CD4-positive, alpha-beta T cell treated with Interleukin-15 for 4 hours (primary cell): ENCODE measurements at places on chromosomes 12 and 14.

- DNase-seq: no peak
Measured at GRCh38 chr14:54322246-54322645, 74.6 kb upstream of the CDKN3 start.

DNA sequence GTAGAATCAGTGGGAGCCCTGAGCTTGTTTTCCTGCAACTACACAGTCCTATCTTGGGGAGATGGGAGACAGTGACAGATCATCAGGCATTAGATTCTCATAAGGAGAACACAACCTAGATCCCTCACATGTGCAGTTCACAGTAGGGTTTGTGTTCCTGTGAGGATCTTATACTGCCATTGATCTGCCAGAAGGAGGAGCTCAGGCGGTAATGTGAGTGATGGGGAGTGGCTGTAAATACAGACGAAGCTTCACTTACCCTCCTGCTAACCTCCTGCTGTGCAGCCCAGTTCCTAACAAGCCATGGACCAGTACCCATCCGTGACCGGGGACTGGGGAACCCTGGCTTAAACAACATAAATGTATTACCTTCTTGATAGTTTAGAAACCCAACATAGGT lies 1034.1 kb downstream of the BCL11B start:
- no peak for DNase-seq

GRCh38 chr14:33454022-33454595 lies 496.8 kb downstream of the EGLN3 start:
- no peak for DNase-seq

GRCh38 chr12:15763328-15763727 lies 25.9 kb downstream of the EPS8 start:
- no peak for DNase-seq

DNA sequence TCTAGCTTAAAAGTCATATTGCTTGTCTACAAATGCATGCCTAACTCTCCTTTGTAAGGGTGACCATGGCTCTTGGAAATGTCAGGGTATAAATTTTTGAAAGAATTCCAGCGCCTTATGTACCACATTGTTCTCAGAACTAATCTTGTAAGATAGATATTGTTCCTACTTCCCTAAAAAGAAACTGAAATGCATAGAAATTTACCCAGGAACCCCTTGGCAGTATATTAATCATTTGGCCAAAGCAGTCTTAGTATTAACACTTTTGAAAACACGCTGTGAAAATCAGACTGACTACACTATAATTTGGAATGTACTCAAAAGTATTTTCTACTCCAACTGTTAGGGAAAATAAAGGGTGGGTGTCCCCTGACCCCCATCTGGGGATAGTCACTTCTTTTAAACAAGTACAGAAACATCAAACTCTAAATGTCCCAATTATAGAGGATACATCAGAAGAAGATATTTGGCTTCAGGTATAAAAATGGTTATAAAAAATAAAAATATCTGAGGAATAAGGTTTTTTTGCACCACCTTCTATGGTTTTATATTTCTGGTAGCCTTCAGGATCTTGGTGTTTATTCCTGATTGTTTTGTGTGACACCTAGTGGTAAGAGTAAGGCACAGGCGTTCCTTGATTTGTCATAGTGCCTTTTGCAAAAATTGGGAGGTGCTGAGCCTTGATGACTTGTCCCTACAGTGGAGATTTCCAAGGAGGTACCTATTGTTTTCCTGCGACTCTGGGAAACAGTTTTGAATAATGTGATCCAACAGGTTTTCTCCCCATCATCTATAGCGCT lies 2.2 kb upstream of the NFKBIA start:
- DNase-seq: peak; percentile 66
